ENCODE measurements at places on chromosomes 1 and 21. TPM values are rescaled to one million over a fixed set of nuclear protein-coding genes. Genes with fewer than 3 reads are reported as not detected.

Gene PLA2G2F
- total RNA-seq, result not detected

DNA sequence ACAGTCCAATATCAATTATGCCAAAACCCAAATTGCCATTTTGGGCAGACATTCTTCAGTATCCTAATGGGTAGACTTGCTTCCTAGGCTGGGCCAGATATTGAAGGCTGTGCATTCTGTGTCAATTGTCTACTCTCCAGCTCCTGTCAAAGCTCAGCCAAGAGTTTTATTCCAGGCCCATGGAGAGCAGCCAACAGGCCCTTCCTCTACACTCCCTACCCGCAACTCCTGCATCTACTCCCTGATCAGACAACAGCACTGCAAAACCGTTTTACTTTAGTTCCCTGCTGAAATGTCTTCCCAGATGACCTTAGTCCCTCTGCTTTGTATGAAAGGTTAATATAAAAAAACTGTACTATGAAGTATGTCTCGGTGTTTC lies 6.6 kb upstream of the ADORA3 start:
- DNase-seq, result no peak

DNA sequence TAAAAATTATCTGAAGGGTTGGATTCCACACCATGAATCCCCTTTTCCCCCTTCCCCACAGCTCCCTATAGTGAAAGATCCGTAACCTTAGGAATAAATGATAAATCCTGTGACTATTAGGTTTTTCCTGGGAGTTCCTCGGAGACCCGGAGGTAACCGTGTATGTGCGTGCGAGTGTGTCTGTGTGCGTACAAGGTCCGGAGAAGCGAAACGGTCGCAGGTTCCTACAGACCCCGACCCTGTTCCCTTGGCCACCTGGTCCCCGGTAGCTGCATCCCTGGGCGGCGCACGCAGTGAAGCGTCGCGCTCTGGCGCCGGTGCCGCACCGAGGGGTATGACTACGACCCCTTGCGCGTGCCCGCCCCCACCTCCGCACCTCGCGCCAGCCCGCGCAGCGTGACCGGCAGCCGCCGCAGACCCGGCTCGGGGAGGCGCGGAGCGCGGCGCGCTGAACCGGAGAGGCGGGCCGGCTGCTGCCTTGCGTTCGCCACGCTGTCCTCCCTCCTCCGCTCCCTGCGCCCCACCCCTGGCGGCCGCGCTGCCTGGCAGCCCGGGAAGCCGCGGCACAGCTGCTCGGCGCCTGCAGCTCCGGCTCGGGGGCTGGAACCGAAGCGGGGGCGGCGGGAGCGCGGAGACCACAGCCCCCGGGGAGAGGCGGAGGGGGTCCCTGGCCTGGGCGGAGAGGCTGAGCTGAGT lies at the start of gene AK5:
Gene AK5, plus strand, starts transcription at position 529 of the 696 bp plus-strand sequence. CDS start 295 bp downstream, outside the sequence.
- DNase-seq, result peak; percentile 79

DNA sequence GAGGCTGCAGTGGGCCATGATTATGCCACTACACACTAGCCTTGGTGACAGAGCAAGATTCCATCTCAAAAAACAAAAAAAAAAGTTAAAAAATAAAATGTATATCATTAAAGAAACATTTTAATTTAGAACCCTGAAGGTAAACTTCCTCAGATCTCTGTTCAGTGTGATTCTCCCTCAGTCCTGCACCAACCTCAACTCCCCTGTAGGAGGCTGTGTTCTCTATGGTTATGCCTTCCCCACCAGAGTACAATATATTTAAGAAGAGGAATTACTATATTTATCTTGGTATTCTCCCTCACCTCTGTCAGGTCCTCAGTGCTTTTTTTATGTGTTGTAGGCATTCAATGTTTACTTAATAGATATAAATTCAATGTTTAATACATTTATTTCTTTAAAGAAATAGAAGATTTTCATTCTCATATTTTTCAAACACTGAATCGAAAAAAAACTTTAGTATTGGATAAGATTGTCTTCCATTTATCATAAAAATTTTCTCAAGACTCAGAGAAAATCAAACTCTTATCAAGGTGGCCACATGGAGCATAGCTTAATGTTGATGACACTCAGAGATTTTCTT lies 4.8 kb upstream of the LRRC8B start:
- no peak for DNase-seq

Measured in aorta (tissue), 5 donors.